ENCODE measurements at places on chromosomes 3 and 15.

- DNase-seq: no peak
Observed at GRCh38 chr15:60683156-60683555, 204.2 kb upstream of the ICE2 start.

DNA sequence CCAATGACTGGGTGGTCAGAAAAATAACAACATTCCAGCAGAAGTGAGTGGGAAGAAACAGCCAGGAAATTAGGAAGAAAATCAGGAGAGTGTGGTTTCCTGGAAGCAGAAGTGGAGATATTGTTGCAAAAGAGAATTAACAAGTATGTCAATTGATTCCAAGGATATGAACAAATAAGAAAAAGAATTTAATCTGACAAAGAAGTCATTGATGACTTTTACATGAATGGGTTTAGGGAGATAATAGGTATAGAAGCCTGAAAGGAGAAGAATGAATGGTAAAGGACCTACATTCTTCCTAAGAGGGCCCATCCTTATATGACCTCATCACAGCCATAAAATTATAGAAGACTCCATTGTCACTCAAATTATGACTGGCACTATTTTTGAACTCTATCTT is 1440.1 kb downstream of the OTOL1 start:
- no peak for DNase-seq

GRCh38 chr3:119748991-119749390 is 32.9 kb upstream of the NR1I2 start:
- DNase-seq: no peak

GRCh38 chr3:171704002-171704401 is 106.3 kb downstream of the PLD1 start:
- DNase-seq: peak; percentile 4

- DNase-seq: no peak
Observed at GRCh38 chr15:87959080-87959479, 297.5 kb downstream of the NTRK3 start.

GRCh38 chr15:34665498-34666116 is 82.2 kb upstream of the GOLGA8B start:
- no peak for DNase-seq

- DNase-seq: no peak
Observed at GRCh38 chr3:157145606-157146322, 14.2 kb downstream of the CCNL1 start.

DNA sequence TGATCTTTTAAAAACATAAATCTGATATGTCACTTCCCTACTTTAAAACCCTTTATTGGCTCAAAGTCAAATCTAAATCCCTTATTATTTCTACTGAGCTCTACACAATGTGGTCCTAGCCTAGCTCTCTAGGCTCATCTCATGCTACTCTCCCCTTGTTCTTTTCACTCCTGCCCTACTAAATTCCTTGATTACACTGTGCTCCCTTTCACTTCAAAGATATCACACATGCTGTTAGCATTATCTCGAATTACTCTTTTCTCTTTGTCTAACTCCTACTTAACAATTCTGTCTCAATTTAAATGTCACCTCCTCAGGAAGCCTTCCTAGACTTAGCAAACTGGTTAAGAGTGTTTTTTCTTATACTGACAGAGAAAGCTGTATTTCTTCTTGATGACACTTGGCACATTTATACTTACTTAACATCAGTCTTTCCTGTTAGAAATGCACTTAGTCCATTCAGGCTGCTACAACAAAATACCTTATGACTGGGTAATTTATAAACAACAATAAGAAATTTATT is 102.0 kb downstream of the SCAPER start:
- no peak for DNase-seq

- DNase-seq: no peak
Observed at GRCh38 chr3:159186581-159186980, 384.7 kb downstream of the MFSD1 start.

GRCh38 chr3:143511174-143511879 is 336.9 kb downstream of the SLC9A9 start:
- DNase-seq: no peak

DNA sequence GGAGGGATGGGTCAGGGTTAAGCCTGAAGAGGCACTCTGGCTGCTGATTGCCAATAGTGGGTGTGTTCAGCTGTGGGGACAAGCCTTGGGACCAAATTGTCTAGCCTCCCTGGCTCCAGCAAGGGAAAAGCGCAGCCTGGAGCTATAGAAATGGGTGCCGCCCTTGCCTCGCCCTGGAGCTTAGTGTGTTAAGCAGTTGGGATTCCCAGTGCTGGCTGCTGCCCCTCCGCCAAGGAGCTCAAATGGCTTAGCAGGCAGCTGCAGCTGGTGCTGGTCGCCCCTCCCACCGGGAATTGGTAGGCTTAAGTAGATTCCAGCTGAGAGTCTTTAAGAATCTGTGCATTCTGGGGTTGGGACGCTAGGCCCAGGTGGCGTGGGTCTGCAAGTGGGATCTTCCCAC is 662.9 kb upstream of the TBL1XR1 start:
- DNase-seq: no peak

GRCh38 chr15:69648212-69648611 is 195.6 kb downstream of the RPLP1 start:
- DNase-seq: no peak

GRCh38 chr15:88800026-88800425 is 3.2 kb upstream of the ACAN start:
- DNase-seq: no peak

DNA sequence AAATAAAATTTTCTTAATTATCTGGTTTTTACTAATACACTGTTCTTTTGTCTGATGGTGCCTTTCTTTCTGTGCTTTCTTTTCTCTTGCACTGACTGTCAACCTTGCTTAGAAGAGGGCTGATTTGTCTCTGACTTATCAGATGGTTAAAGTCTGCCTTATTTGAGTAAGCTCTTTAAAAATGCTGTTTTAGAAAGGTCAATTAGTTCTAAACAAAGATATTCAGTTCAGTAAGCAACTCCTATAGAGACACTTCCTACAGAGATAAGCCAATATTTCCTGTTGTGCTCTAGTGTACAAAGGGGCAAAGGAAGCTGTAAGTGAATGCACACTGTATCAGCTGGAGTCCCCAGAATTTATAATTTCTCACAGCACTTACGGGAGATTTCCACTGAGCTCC is 153.4 kb upstream of the TSPAN3 start:
- DNase-seq: no peak

DNA sequence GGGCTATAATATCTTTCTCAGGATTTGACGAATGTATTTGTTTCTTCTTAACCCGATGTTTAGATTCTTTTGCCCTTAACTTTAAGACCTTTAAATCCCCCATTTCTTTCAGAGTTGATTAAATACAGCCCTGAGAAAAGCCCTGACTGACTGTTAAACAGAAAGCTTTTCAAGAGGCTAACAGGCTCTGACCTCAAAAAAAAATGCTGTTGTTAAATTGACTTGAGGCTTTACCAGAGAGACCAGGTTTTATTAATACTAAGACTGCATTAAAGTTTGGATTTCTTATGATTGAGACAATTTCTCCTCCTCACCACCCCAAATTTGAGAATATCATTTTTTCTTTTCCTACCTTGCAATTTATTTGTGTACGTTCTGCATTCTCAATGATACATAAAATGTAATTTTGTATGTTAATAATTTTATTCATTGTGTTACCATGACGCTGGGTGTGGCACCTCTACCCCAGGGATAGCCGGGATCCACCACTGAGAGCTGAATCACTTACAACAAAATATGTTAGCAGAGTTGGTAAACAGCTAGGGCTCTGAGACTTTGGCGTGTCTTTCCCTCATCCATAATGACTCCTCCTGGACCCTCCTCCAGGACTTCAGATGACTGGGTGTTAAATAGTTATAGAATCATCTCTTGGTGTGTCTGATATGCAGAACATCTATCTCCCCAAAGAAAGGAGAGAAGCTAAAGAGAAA is 753.5 kb downstream of the NAALADL2 start:
- no peak for DNase-seq

GRCh38 chr15:78178064-78178463 is 28.9 kb downstream of the IDH3A start:
- no peak for DNase-seq

DNA sequence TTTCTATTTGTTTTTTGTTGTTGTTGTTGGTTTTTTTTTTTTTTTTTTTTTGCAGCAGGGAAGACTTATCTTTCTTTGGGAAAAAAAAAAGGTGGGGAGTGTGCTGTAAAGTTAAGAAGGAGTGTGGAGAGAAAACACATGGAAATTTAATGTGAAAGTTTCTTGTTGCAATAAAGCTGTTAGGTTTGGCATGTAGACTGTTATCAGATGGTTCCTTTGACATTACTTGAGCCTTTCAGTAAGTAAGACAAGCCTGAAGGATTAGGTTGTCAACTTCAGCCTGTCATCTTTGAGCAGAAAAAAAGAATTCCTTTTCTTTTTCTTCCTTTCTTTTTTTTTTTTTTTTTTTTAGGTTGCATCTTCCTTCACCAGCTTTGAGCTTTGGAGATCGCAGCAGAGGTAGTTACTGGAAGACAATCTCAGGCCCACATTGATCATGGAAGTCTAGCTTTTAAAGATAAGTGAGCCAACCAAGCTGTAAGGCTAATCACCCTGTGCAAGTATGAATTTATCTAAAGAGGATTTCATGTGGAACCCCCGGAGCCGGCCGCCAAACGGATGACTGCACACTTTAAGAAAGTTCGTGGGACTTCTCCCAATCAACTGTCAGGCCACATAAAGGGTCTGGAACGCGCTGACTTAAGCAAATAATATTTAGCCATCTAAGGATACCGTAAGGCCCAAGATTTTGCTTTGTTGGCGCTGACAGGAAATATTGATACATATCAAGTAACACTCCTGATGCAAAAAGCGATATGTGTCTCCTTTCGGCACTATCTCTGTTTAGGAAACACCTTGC is 1040.1 kb upstream of the NR2F2 start:
- DNase-seq: no peak

GRCh38 chr15:27244047-27244446 is 273.1 kb downstream of the GABRG3 start:
- DNase-seq: no peak

- DNase-seq: no peak
Observed at GRCh38 chr15:74762791-74763150, 14.1 kb downstream of the CYP1A2 start.

DNA sequence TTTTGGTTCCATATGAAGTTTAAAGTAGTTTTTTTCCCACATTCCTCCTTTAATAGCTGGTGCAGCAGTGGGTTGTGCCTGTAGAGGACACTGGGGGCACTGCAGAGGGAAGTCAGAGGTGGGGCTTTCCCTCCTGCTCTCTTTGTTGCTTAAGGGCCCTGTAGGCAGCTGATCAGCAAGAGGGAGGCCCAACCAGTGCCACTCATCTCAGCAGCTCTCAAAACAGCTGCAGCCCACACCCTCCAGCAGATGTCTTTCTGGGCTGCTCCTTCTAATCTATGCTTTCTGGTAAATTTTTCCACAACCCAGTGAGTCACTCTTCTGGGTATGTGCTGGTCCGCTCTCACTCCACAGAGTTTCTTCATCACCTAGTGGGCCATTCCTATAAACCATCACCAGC is 263.8 kb downstream of the FEZF2 start:
- no peak for DNase-seq

- no peak for DNase-seq
Observed at GRCh38 chr15:55915221-55915620, 78.2 kb downstream of the NEDD4 start.

DNA sequence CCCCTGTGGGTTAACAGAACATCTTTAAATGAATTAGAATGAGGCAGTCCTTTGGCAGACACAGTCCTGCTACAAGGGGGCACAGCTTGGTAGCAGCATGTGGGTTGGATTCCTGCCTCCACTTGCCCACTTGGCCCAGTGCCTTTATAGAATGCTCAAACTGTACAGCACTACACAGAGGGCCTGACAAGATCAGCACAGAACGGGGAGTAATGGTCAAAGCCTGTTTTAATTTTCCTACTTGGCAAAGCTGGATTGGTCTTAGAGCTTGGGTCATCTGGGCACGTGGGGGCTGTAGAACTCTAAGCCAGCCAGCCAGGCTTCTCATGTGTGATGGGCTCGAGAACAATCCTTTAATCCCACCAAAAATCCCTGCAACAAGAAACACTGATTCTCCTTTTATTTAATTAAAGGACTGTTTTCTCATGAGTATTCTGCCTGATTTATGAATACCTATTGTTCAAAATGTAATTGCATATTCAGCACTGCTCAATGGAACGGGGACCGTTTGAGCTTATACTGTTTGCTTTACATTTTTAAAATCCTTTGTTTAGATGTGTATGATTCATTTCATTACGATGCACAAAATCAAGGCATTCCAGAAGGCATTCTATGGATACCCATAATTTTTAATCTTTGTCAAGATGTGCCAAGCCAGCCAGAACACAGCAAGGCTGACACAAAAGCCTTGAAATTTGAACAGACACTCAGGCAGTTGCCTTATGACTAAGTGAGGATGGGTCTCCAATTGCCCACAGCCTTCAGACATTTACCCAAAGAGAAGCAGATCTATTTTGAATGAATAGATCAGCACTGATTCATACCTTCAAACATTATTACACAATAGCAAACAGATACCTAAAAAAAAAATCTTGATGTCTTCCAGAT is 249.3 kb upstream of the TGFBR2 start:
- DNase-seq: peak; percentile 83

DNA sequence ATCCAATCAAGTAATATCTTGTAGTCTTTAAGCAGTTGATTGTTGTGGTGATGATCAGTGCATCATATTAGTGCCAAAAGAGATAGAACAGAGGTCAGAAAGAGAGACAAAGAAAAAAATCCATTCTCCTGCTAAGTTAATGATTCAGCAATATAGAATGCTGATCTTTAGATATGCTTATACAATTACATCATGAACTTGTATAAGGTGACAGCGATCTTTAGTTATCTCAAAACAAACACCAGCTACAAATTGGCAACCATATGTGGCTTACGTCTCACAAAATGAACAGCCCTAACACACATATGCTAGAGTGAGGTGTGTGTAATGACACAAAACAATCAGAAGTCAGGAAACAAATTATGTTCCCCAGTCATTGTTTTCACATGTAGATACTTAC is 12.5 kb downstream of the LSAMP start:
- DNase-seq: no peak

- DNase-seq: no peak
Observed at GRCh38 chr15:79004336-79004735, 59.5 kb upstream of the CTSH start.

DNA sequence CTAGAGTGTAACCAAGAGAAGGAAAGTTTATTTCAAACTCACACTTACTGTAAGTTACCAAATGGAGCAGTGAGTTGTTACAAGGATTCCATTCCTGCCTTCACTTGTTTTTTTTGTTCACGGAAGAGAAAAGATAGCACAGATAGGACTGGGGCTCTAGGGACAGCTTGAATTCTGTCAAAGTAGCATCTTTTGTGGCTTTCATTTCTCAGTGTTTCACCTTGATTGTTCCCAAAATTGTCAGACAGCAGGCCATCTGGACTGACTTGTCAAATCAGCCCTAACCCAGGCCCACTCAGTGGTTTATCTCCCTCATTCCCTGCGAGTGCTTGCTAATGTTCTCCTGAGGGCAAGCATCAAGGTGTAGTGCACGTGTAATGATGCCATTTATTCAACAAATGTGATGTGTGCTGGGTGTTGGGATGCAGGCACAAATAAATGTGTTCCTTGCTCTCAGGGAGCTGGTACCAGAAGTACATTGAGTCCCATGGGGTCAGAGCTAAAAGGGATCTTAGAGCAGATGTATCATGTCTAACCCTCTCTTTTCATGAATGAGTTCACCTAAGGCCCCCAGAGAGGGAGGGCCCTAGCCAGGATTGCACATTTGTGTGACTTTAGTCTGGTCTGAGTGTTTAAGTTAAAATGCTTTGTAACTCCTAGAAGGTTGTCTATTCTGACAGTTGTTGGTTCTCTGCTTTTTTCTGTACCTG is 49.1 kb downstream of the PDHB start:
- no peak for DNase-seq

GRCh38 chr3:184405075-184406030 is 25.5 kb downstream of the CHRD start:
- DNase-seq: no peak

GRCh38 chr3:129116482-129116946 is 5.1 kb downstream of the RAB43 start:
- DNase-seq: no peak

All from NCI-H446 treated with DMSO at 0.1 percent for 48 hours (cell line).